T1000 (cell line): ENCODE measurements at places on chromosomes 2 and 18.

DNA sequence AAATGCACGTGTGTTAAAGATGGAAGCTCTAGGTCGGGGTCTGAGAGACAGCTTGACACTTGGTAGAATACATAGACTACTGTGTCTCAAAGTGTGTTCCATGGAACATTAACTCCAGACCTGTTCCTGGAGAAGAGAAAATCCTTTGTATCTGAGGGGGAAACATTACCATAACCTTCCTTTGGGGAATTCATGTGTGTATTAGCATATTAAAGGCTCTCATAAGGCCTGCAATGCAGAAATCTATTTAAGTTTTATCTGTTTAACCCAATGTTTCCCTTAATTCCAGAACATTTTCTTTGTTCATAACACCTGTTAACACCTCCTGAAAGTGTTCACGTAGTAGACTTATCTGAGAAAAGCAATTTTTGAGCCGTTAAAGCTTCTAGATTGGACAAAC lies 99.5 kb downstream of the PLB1 start:
- no peak for DNase-seq

GRCh38 chr2:193332941-193333340 lies 1138.2 kb upstream of the TMEFF2 start:
- DNase-seq: no peak

- no peak for DNase-seq
Observed at GRCh38 chr2:15688924-15689568, 97.4 kb downstream of the DDX1 start.

- DNase-seq: no peak
Observed at GRCh38 chr18:56060967-56061541, 473.1 kb upstream of the TCF4 start.

DNA sequence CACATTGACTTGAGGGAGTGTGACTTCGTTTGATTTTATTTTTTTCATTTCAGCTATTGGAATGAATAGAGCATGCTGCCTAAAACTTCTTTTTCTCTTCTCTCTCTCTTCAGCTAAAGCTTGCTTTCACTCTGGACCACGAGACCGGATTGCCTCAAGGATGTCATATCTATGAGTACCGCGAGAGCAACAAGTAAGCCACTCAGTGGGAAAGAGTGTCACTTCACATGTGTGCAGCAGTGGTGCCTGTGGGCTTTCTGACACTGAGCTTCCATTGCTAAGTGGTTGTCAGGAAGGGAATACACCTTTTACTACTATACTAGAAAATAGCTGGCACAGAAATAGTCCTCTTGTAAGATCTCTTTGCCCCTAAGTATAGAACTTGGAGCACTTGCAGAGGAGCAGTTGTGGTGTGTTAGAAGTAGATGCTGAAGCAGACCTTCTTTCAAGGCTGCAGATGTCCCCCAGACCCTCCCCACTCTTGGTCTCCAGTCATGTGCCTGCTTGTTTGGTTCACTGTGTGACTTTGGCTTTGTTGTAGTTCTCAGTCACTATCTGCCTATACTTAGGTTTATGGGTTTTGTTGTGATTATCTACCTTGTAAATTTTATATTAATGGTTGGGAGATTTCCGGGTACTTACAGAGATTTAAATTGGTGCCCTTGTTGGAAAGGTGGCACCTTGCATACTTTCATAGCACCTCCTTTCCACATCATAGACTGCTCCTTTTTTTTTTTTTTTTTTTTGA lies 78.5 kb upstream of the ALPP start:
- DNase-seq: no peak

GRCh38 chr2:121771976-121772742 lies 16.7 kb downstream of the TSN start:
- DNase-seq: no peak

DNA sequence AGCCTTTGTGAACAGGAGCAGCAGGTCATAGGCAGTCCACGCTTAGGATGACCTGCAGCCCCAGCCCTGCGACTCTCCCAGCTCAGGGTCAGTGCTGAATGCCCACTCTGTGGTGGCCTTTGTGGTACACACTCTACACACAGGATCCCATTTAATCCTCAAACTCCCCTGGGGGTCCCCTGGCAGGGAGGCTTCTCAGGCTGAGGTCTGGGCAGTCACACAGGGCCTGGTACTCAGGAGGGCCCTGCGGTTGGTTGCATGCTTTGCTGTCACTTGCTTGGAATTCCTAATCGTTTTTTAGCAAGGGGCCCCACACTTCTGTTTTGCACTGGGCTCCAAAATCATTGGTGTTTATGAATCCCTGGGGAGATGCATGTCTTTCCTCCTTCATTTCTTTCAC lies 113.0 kb downstream of the EML6 start:
- DNase-seq: no peak

GRCh38 chr18:41744421-41745030 lies 210.5 kb upstream of the PIK3C3 start:
- no peak for DNase-seq

GRCh38 chr2:224410946-224411561 lies 9.1 kb upstream of the FAM124B start:
- no peak for DNase-seq

- no peak for DNase-seq
Observed at GRCh38 chr2:85734942-85735608, 18.7 kb upstream of the ATOH8 start.

- DNase-seq: peak; percentile 1
Observed at GRCh38 chr2:55014962-55015939, 35.0 kb downstream of the RTN4 start.

DNA sequence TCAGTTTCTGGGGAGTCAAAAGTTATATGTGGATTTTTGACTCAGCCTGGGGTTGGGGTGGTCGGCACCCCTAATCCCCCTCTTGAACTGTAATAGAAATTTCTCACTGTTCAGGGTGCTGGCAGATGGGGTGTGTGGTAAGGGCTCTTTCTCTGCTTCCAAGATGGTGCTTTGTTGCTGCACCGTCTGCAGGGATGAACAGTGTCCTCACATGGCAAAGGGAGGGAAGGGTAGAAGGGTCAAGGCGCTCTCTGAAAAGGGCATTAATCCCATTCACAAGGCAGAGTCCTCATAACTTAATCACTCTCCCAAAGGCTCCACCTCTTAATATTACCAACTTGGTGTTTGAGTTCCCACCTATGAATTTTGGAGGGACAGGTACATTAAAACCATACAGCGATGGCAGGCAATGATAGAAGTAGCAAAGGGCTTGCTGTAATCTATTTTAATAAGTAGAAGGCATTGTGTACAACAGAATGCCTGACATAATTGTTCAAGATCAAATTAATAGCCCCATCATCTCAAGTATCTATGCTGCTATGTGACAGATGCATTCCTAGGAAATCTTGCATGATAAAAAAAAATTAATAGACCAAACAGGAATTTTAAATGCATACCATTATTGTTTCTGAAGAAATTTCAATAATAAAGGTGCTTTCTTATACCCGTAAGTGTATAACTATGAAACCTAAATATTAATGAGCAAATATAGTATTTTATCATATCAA lies 28.1 kb downstream of the MMADHC start:
- no peak for DNase-seq

- DNase-seq: no peak
Observed at GRCh38 chr2:128421861-128422311, 103.2 kb upstream of the HS6ST1 start.

- DNase-seq: no peak
Observed at GRCh38 chr2:239887604-239888003, 137.5 kb downstream of the NDUFA10 start.

DNA sequence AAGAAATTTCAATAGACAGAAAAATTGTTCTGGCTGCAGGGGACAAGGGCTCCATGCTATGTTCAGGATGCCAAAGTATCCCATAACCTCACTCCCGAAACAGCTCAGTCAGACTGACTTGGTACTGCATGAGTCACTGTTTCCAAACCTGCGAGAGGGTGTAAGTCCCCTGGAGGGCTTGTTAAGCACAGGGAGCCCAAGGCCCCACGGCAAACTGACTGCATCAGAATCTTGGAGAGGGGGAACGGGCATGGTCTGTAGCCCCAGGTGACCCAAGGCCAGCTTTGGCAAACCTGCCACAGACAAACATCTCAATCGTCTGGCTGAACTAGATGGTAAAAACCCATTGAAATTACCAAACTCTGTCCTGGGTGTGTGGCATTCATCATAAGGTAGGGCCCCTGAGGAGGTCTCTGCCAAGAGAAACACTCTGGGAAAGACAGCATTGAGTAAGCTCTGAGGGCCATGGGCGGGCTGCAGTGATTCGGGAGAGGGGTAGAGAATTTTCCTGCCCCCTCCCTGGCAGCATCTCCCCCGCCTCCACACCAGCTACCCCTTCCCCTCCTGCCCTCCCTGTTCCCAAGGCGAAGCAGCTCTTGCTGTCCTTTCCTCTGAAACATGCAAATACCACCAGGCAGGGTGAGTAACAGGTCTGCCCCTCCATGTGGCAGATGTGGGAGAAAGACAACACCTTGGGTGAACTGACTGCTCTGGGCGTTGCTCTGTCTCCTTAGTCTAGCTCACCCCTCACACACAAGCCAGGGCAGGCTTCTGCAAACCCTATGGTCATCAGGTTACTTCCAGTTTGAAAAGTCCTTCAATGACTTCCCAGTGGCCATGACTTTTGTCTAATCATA lies 274.7 kb upstream of the SIX2 start:
- peak; percentile 77 for DNase-seq

- DNase-seq: no peak
Observed at GRCh38 chr2:9308186-9308955, 101.8 kb downstream of the ASAP2 start.

GRCh38 chr2:173458991-173459780 lies 104.5 kb downstream of the CDCA7 start:
- no peak for DNase-seq
